Stimulated activated CD4-positive, alpha-beta T cell treated with anti-CD3 and anti-CD28 coated beads, Interleukin-1b, Interleukin-23, amount 100 ng/mL, for 1 hour (primary cell): ENCODE measurements at places on chromosomes 16 and 17.

DNA sequence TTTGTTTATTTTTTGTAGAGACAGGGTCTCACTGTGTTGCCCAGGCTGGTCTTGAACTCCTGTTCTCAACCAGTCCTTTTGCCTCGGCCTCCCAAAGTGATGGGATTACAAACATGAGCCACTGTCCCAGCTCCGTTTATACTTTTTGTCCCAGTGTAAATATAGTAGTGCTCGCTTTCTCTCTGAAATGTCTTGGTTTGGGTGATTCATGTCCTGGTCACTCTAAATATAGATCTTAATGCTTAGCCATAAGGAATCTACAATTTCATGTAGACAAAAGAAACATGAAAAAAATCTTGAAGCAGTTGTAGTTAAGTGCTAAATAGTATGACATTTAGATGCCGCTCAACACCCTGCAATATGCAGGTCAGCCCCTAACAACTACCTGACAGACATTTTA, 126.9 kb downstream of the KATNIP start:
- DNase-seq, result no peak

GRCh38 chr16:9378876-9379275, 287.4 kb downstream of the HAPSTR1 start:
- no peak for DNase-seq

- DNase-seq, result no peak
These were observed 47.2 kb downstream of the MED13 start for GRCh38 chr17:62017912-62018311.

DNA sequence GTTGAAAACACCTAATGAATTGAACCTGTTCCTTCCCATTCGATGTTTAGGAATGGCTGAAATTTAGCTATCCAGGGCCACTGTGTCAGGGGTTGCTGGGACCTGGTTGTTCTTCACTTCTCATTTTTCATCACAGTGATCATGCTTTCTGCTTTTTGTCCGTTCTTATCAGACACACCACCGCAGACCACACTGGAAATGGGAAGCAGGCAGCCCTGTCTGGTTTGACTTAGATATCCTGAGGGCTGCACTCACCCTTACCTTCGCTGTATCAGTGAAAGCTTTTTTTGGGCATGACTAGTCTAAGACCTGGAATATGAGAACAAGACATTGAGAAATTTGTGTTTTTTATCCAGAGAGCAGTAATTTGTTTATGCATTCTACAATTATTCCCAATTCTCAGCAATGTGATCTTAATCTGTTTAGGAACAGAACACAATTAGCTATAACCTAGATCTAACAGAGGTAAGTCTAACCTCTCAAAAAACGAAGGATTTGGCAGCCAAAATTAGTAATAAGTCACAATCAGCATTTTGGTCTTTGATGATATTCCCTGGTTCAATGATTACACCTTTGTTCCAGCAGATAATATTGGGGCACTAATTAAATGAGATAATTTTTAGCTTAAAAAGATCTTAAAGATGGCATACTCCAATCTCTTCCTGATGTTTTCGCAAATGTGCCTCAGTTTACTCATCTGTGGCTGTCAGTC, 126.0 kb upstream of the GOT2 start:
- DNase-seq, result no peak

DNA sequence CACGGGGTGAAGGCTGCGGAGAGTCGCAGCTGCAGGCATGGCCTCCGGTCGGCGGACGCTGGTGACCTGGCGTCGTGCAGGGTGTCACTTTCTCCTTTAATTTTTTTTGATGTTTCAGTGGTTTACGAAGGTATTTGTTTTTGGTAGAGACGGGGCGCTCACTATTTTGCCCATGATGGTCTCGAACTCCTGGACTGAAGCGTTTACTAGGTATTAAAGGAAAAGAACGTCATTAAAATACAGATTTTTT, 17.1 kb downstream of the ZNF213 start:
- DNase-seq, result no peak
